CD14-positive monocyte (primary cell): ENCODE measurements at places on chromosomes 7 and 10.

- DNase-seq: no peak
Observed at GRCh38 chr10:122767621-122768388, 68.2 kb upstream of the C10orf120 start.

DNA sequence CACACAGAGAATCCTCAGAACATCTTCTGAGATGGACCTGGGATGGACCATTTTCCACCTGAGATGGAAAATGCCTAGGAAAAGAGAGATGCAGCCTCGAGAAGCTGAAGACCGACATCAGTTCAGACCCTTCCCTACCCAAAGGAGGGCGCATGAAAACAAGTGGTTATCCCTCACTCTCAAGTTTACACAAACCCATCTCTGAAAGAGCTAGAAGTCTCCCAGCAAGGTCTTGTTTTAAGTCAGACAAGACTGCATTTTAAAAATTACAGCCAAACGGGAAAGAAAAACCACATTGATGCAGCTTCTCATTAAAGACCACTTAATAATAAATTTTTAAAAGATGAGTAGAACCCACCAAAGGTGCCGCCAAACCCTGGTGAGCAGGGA lies 1.3 kb downstream of the RAPGEF5 start:
- no peak for DNase-seq

GRCh38 chr7:107394276-107394675 lies 75.6 kb upstream of the GPR22 start:
- DNase-seq: no peak

GRCh38 chr10:6671976-6672375 lies 91.9 kb upstream of the PRKCQ start:
- DNase-seq: no peak

- peak; percentile 31 for DNase-seq
Observed at GRCh38 chr10:94279835-94280709, 82.7 kb downstream of the NOC3L start.

DNA sequence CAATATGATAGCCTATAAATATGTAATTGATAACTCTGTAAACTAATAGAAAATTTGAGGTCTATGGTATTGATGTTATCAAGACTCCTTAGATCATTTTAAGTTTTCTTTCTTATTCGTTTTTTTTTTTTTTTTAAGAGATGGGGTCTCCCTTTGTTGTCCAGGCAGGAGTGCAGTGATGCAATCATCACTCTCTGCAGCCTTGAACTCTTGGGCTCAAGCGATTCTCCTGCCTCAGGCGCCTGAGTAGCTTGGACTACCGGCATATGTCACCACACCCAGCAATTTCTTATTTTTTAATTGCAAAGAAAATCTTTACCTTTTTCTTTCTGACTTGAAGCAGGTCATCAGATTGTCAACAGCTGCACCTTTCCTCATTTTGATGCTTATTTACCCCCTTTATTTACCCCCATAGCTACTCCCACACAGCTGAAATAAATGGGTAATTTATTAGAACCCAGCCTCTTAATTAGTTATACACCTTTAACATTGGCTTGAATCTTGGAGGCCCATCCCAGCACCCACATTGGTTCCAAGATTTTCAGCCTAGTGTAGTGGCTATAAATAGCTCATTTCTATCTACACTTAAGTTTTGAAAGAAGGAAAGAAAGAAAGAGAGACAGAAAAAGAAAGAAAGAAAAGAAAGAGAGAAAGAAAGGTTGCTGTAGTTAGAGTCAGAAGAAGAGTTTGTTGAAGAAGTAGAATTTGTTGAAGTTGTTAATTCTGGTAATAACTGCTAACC lies 38.3 kb downstream of the ARL4A start:
- no peak for DNase-seq

DNA sequence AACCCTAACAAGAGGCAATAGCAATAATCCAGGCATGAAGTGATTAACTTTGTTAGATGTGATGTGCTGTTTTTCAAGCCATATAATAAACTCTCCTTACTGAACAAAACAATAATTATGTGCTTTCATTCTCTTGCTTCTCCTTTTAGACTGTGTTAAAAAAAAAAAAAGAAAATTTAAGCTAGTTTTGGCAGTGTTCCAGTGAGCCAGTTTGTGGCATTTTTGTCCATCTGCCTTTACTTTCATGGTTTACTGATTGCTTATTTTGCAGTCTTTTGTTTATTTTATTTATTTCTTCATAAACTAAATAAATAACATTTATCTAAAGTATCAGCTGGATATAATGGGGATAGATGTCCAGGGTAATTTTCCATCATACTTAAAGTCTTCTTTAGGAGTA lies 625.3 kb downstream of the CNTNAP2 start:
- DNase-seq: no peak

GRCh38 chr7:22662556-22663356 lies 64.2 kb upstream of the IL6 start:
- DNase-seq: no peak

DNA sequence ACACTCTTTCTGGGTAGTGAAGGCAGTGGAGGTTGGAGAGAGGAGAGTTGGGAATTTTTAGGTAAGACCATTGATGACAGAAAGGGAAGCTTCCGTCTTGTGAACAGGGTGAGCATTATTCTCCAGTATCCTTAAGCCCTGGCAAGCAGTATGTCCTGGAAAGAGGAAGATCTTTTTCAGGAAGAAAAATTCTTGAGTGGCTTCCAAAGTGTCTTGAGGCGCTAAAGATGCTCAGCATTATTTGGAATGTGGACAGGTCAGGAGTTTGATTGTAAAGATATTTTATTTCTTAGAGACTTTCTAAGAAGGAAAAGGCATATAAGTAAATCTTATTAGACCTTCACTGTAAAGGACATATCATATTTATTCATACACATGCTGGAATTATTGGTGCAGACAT lies 54.3 kb downstream of the ABCC2 start:
- no peak for DNase-seq

DNA sequence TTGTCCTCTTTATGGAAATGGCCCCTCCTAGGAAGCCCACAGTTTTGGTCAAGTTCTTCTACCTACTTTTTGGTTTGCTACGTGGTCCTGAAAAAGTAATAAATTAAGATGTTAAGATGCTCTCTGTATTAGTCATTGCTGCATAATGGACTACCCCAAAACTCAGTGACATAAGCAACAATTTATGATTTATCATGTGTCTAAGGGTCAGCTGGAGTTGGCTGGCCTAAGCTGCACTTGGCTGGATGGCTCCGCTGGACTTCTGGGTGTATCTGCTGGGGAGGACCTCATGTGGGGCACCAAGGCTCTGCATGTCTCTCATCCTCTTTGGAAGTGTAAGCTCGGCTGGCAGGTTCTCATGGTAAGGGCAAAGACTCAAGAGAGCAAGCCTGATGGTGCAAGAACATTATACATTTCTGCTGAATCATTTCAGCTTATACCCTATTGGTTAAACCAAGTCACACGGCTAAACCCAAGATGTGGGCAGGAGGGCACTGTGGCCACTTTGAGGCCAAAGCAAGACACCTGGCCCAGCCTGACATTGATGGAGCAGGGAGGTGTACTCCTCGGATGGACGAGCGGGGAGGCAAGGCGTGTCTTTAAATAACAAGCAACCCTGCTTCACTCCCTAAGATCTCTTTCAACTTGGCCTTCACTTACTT lies 47.7 kb downstream of the TBXAS1 start:
- DNase-seq: peak; percentile 33

GRCh38 chr10:35488228-35488627 lies 116.9 kb upstream of the GJD4 start:
- no peak for DNase-seq

DNA sequence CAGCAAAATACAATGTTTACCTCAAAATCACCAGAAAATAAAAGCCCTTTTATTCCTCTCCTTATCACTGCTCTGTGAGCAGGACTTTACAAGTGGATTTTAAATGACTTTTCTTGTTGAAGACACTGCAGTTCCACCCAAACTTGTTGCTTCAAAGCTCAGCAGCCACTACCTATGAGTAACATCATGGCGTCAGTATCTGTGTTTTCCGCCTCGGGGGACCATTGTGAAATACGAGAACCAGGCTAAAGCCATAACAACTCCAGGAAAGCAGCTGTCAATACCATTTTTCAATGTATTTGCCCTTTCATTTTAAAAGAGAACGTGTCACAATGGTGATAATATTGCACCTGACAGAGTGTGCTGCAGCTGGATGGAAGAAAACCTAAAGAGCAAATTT lies 284.0 kb upstream of the RNF32 start:
- no peak for DNase-seq

DNA sequence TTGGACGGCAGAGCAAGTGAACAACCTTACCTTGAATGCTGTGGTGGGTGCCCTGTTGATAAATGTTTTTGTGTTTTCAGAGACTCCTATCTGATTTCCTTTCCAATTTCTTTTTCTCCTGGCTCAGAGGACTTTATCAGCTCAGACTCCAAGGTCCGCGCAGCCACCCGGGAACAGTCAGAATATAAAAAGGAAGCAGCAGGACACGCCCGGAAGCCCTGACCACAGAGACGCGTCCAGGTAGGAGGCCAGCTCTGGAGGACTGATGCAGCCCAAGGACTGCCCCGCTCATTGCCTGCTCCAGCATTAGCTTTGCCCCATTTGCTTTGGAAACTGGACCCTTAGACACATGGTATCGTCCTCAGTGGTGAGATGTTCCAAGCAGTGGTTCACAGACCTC lies 61.3 kb downstream of the TACC2 start:
- no peak for DNase-seq

- peak; percentile 0 for DNase-seq
Observed at GRCh38 chr7:95246831-95247370, 77.4 kb downstream of the PON1 start.

- no peak for DNase-seq
Observed at GRCh38 chr10:108014902-108015177, 850.3 kb upstream of the SORCS1 start.

- DNase-seq: no peak
Observed at GRCh38 chr7:28052933-28053332, 127.7 kb downstream of the JAZF1 start.

- no peak for DNase-seq
Observed at GRCh38 chr10:5545011-5545410, 20.2 kb downstream of the CALML3 start.

GRCh38 chr10:130771491-130771946 lies 540.0 kb downstream of the TCERG1L start:
- DNase-seq: no peak

DNA sequence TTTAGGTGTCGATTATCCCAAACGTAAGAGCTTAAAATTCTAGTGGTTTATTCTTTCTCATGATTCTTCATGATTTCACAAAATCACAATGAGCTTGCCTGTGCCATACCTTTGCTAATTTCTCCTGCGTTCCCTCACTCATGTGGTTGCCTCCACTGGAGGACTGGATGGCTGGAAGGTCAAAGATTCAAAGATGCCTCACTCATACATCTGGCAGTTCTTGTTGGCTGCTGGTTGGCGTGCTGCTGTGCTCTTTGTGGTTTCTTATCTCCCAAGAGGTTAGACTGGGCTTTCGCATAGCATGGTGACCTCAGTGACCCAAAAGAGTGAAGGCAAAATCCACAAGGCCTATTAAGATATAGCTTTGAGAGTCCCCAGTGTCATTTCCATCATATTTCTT lies 877.6 kb upstream of the AUTS2 start:
- no peak for DNase-seq

DNA sequence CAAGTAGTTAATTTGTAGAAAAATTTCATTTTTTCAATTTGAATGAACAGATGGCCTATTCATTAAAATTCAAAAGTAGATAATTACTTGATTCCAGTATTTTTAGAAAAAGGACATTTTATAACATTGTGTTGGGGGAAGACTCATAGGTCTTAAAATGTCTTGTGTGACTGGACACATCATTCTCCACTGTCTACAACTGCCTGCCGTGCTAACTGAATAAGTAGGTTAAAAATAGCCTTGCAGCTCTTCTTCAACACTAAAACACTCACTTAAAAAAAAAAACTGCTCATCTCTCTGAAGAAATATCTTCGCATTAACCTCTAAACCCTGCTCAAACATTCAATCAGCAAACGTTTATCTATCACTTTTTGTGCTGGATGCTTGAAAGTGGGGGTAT lies 253.8 kb downstream of the CSTF2T start:
- DNase-seq: no peak

GRCh38 chr7:129014501-129015101 lies 40.3 kb downstream of the TNPO3 start:
- peak; percentile 57 for DNase-seq

- no peak for DNase-seq
Observed at GRCh38 chr10:51297438-51297837, 223.2 kb downstream of the PRKG1 start.

GRCh38 chr7:140275069-140275965 lies 98.5 kb upstream of the KDM7A start:
- DNase-seq: no peak

DNA sequence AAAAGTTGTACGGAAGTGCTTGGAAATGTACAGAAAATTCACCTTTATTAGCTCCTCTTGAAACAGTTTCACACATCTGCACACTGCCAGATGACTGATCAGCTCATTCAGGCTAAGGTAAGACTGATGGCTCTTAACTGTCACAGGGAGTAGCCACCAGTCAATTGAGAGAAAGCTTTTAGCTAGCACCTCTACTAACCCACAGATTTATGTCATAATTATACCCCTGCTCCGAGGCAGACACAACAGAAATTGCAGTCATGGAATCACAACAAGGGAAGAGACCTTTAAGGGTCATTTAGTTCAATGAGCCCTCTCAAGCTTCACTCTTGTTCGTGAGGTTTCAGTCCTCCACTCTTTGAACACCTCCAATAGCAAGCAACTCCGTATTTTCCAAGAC lies 235.4 kb downstream of the TRIL start:
- no peak for DNase-seq

DNA sequence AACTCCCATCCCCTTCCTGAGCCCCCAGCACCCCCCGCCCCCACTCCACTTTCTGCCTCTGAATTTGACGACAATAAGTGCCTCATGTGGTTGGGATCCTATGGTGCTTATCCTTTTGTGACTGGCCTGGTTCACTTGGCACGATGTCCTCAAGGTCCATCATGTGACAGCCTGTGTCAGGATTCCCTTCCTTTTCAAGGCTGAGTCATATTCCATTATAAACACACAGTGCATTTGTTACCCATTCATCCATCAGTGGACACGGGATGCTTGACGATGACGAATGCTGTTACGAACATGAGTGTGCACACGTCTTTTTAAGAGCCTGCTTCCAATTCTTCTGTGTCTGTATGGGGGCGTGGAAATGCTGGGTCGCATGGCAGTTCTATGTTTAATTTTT lies 26.7 kb downstream of the SHH start:
- no peak for DNase-seq

- no peak for DNase-seq
Observed at GRCh38 chr10:1674501-1674900, 62.8 kb downstream of the ADARB2 start.

GRCh38 chr7:44981035-44981706 lies 2.4 kb upstream of the MYO1G start:
- DNase-seq: peak; percentile 27

- no peak for DNase-seq
Observed at GRCh38 chr7:147999962-148000361, 590.6 kb upstream of the C7orf33 start.
